ENCODE measurements at places on chromosomes 7 and 10.

GRCh38 chr7:132705146-132705545 is 128.9 kb upstream of the PLXNA4 start:
- no peak for DNase-seq

DNA sequence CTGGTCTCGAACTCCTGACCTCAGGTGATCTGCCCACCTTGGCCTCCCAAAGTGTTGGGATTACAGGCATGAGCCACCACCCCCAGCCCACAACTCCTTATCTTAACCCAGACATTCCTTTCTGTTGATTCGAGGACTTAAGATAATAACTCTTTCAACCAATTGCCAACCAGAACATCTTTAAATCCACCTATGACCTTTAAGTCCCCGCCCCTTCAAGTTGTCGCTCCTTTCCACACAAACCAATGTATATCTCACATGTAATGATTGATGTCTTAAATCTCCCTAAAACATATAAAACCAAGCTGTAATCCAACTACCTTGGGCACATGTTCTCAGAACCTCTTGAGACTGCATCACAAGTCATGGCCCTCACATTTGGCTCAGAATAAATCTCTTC is 7.8 kb upstream of the ANKRD2 start:
- DNase-seq, result no peak

- DNase-seq, result no peak
Measured at GRCh38 chr10:11104772-11105675, 87.4 kb downstream of the CELF2 start.

GRCh38 chr10:26738301-26738911 is 40.9 kb downstream of the PDSS1 start:
- DNase-seq, result no peak

DNA sequence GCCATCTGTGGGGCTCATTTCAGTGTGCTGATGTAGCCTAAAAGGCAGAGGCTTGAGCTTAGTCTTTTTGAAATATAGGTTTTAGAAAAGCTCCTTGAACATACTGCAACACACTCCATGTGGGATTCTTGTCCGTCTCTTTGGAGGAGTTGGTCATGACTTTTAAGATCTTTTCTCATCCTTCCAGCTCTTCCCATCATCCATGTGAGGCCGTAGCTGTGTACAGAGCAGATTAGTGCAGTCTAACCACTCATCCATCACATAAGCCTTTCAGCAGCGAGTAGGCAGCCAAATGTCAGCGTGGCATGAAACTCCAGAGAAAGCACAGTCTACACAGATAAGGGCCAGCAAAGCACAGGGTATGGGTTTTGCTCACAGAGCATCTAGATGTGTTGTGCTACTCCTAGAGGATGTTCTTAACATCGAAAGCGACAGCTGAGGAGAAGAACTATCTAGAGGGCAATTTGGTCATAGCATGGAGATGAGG is 28.1 kb upstream of the NPVF start:
- no peak for DNase-seq

DNA sequence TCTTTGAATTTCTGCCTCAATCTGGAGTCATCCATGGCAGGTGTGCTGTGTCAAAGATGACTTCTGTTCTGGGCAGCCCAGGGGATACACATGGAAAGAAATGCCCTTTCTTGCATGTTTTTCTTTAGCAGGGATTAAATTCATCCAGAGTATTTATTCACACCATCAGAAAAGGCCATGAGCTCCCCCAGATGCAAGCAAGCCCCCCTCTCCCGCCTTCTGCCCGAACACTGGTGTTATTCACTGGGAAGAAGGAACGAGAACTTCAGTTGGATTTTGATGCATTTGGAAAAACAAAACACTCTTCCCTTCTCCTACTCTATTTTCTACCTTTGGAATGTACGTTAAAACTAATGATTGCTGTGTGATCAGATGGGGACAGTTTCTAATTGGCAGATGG is 1.4 kb downstream of the PLPP4 start:
- DNase-seq, result no peak

- no peak for DNase-seq
Measured at GRCh38 chr10:73628405-73628804, 12.9 kb downstream of the MYOZ1 start.

DNA sequence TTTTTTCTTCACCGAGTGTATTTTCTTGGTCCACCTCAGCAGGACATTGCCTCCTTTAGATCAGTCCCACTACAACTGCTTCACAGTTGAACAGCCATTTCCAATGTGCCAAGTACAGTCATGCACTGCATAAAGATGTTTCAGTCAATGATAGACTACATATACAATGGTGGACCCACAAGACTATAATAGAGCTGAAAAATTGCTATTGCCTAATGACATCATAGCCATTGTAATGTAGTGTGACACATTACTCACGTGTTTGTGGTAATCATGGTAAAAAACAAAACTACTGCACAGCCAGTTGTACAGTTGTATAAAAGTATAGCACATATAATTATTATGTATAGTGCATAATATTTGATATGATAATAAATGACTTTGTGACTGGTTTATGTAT is 113.8 kb upstream of the HPS1 start:
- DNase-seq, result no peak

DNA sequence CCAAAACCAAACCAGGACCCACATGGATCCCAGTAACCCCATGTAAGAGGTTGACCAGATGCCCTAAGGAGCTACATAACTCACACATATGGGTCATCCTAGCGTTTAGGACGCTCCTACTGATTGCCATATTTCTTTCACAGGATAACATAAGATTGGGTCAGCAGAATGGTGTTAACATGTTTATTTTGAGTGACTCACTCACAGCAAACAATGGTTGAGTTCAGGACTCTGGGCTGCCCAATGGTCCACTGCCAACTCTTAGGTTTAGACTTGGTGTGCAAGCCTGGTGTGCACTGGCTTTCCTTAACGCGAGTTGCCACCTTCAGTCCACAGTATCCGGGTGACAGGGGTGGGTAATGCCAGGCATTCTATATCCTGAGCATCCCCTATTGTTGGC is 211.5 kb downstream of the GPAM start:
- DNase-seq, result no peak

GRCh38 chr10:6400821-6401465 is 179.1 kb downstream of the PRKCQ start:
- DNase-seq, result no peak

GRCh38 chr10:10796774-10797415 is 220.8 kb upstream of the CELF2 start:
- DNase-seq, result no peak

DNA sequence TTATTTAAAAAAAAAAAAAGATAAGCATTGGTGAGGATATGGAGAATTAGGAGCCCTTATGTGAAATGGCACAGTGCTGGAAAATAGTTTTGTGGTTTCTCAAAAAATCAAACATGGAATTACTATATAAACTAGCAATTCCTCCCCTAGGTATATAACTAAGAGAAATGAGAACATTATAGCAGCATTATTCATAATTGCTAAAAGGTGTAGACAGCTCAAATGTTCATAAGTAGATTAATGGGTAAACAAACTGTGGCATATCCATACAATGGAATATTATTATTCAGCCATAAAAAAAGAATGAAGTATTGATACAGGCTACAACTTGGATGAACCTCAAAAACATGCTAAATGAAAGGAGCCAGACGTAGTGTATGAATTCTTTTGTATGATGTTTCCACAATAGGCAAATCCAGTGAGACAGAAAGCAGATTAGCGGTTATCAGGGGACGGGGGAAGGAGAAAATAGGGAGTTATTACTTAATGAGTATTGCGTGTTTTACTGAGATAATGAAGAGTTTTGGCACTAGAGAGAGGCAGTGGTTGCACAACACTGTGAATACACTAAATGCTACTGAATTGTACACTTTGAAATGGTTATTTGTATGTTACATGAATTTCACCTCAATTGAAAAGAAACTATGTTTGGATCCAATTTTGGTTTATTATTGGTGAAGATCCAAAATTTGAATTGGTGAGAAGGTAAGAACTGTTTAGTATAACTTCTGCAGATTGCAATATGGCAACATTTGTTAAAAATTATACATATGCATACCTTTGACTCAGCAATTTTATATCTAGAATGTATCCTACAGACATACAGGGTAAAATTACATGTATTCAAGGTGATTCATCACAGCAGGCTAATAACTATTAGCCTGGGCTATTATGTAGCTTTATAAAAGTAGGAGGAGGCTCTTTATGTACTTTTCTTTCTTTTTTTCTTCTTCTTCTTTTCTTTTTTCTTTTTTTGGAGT is 69.7 kb downstream of the VCL start:
- no peak for DNase-seq

- no peak for DNase-seq
Measured at GRCh38 chr7:155293721-155294510, 3.8 kb upstream of the INSIG1 start.

DNA sequence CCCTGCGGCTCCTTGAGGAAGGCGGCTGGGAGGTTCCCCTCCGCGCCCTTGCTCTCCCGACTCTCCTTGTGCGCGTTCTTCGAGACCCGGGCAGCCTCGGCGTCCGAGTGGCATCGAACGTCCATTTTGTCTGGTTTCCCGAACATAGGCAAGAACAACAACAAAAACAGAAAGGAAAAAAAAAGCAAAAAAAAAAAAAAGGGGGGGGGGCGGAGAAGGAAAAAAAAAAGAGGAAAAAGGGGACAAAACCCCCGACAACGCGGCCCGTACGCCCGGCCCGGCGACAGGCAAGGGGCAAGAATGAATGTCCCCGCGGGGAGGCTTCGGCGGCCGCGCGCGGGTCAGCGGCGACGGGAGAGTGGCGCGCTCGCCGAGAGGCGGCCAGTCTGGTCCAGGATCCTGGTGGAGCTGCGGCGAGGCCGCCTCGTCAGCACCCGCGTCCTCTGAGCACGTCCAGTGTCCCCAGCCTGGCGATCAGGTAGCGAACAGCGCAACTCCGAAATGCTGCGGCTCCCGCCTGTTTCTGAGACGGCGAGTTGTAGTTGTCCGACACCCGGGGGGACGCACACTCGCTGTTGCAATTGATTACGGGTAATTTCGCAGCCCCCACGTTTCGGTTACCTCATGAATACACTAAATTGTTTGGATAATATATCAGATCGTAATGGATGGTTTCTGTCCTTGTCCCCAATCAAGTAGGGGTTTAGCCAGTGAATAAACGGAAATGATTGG is at the start of gene VAX1:
Gene VAX1 (minus strand): TSS at position 360 of the 732 bp plus-strand sequence. CDS start 214 bp downstream, at position 146.
- no peak for DNase-seq
